ENCODE measurements at places on chromosomes 5 and 9.

DNA sequence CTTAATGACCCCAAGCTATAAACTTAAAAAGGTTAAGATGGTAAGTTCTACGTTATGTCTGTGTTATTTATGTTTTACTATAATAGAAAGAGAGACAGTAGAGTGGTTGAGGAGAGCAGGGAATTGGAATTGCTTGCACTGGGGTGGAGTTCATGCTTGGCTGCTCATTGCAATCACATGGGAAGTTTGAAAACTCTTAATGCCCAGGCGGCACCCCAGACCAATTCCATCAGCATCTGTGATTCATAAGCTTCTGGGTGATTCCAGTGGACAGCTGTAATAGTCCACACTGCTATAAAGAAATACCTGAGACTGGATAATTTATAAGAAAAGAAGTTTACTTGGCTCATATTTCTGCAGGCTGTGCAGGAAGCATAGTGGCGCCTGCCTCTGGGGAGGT is 323.9 kb upstream of the MSX2 start:
- DNase-seq: no peak

GRCh38 chr5:148807851-148808250 is 18.6 kb upstream of the ADRB2 start:
- no peak for DNase-seq

GRCh38 chr5:96292582-96293247 is 140.3 kb downstream of the PCSK1 start:
- DNase-seq: no peak

DNA sequence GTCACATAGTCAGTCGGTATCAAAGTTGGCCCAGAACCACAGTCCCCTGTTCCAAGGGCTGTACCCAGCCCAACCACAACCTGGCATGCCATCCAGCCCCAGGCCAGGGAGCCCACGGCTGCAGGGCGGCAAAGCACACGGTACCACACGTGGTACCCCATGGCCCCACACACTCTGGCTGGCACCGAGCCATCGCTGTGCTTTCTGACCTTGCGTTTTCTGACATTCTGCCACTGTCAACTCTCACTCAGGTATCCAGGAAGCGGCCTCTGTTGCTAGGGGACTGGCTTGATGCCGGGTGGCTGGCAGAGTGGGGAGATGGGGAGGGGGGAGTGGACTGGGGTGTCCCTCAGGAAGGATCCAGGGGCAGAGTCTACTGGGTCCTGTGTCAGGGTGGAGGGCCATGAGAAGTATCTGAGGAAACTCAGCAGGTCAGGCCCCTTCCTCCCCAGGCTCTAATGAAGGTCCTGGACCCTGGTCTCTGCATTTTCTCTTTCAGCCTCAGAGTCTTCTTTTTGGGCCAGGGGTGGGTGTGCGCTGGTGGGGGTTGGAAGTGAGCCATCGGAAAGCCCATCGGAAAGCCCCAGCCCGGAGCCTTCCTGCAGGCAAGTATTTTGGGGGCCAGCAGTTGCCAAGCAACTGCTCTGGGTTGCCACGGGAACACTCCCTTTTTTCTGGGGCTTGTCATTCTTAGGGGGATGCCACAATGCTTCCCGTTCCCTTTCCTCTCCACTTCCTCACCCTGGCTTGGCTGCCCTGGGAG is 21.0 kb upstream of the RALGDS start:
- peak; percentile 79 for DNase-seq

DNA sequence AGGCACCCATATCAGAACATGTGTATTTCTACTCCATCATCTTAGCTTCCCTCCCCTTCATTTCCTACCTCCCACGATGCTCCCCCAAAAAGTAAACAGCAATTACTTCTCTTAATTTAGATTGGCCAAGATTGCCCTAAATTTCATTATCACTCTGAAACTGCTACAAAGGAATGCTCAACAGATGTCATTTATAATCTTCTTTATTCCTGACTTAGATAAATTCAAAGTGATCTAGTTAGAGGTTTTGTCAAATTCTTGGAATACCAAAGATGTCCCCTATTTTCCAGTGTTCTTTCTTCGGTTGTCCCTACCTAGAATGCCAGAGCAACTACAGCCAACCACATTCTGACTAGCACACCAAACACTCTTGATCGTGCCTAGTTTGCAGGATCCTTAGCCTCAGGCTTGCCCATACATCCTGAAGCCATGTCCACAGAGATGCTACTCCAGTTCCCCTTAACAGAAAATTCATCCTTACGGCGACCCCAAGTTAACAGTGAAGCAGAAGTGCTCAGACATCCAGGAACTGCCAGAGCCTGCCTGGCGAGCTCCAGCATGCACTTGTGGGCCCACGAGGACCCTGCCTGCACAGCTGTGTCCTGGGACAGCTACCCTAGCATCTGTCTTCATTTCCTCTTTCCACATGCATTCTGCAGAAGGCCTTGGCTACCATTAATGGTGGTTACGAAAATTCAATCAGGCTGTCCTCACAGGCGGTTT is 31.6 kb downstream of the DAP start:
- DNase-seq: no peak

- no peak for DNase-seq
Measured at GRCh38 chr9:114511978-114512874, 7.0 kb upstream of the WHRN start.

- no peak for DNase-seq
Measured at GRCh38 chr5:36217988-36218387, 23.7 kb downstream of the NADK2 start.

GRCh38 chr5:108523360-108523759 is 141.5 kb upstream of the FBXL17 start:
- DNase-seq: no peak

DNA sequence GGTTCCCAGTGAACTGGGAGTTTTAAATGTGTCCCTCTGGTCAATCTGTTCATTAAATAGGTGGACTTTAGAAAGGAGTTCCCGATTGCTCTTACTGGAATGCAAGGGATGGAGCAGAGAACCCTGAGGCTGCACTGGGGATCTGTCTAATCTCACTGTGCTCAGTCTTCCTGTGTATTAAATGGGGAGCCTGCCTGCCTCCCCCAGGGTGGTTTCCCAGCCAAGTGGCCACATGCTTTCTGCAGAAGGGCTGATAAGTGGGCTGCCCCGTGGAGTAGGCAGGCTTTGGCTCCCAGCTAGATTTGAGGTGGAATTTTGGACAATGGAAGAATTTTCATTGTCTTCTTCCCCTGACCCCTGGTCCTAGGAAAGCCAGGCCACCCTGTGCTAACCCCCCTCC is 14.0 kb upstream of the PHYHD1 start:
- no peak for DNase-seq

- no peak for DNase-seq
Measured at GRCh38 chr5:43802119-43802518, 199.1 kb downstream of the NNT start.

DNA sequence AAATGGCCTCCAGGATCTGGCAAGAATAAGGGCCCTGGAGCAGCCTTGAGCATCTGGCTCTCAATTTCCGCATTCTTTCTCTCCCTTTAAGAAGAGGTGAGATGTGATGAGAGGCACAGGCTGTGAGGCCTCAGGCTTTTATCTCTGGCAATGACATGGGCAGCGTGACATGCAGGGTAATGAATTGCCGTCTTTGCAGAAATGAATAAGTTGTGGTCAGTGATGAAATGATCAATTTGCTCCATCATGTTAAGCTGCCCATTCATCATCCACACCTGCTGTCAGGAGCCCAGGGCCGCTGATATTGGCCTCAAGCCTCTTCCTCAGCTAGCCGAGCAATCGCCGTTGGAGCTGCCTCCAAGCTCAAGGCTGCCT is 265.3 kb downstream of the TRIM32 start:
- no peak for DNase-seq

DNA sequence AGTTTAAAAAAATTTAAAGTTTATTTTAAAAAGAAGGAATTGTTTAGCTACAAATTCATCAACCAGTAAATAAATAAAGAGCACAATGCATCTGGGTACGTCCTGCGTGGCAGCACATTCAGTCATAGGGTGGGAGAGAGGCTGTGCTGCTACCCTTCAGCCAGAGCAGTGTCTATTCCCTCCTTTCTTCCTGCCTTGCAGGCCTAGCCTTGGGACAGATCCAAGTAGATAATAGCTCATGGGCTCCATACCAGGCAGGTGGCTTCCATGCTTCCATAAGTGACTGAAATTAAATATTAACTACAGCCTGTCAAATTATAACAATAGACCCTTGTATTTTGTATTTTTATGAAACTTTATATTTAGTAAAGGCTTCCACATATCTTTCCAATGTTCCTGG is 408.3 kb upstream of the RGMB start:
- DNase-seq: no peak

DNA sequence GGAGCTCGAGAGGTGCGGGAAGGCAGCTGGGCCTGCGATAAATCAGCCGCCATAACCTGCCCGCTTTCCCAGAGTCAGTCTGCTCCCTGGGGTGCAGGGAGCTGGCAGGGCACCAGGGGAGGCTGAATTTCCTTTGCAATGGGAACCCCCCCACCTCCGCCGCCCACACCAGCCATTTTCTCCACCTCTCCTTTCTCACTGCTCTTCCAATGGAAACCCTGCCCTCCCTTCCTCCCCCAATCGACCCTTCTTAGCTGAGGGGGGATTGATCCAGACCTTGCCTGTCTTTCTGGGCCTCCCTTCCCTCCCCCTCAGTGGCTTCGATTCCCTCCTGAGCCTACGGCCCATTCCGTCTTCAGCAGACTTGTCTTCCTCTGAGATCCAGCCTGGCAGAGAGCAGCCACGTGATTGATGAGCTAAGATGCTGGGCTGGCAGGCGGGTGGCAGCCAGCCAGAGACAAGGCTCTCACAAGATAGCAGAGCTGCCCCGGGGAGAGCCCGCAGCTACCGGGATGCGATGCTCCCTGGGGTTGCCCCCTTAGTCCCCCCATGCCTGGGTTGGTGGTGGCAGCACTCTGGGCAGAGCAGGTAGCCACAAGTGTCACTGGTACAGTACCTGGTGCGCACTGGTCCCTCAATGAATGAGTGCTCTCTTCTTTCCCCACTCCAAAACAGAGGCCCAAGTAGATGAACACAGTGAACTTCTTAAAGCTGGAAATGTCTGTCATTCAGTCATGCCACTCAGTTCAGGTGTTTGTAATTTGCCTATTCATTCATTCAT is 53.7 kb upstream of the FABP6 start:
- DNase-seq: no peak

DNA sequence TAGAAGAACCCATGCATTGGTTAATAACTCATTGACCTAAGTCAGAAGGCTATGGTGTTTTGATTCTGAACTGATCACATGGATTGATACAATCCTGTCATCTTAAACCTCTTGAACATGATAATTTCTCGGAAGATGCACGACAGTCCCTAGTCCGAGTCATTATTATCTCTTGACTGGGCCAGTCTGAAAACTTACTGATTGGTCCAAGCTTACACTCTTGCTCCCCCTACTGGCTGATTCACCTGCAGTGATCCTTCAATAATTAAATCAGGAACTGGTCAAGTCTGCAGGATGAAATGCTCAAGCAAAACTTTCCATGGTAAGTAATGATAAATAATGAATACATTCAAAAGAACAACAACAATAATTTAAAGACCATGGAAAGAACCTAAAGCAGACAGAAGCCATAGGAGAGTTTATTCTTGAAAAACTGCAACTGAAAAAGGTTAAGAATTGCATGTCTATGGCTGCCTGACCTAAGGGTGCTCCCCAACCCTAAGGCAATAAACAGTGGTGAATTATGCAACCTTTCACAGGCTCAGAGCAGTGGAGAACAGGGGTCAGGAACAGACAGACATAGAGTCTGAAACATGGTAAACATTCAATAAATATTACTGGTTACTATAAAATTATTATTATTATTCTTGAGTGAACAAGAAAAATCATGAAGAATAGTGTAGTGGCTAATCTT is 79.3 kb downstream of the BRINP1 start:
- peak; percentile 24 for DNase-seq
